ENCODE measurements at places on chromosomes 5 and 9. TPM values are rescaled to one million over a fixed set of nuclear protein-coding genes. Genes with fewer than 3 reads are reported as not detected.

The ADAMTSL1 gene
- 115 TPM for total RNA-seq

The SARDH gene
- total RNA-seq = 7.4 TPM

The GABBR2 gene
- 0.13 TPM for total RNA-seq

The NNT gene
- total RNA-seq = 114 TPM

The DIPK1B gene
- total RNA-seq = 1.4 TPM

The SLC9A3 gene
- total RNA-seq = 0.68 TPM

The CRHBP gene
- total RNA-seq = 0.13 TPM

The SUB1 gene
- 171 TPM for total RNA-seq

The FOXD4L4 gene
- total RNA-seq = 0.26 TPM

The EGR1 gene
- total RNA-seq = 16.2 TPM

The RAD1 gene
- 23.6 TPM for total RNA-seq

The CER1 gene
- total RNA-seq = not detected

The FYB1 gene
- total RNA-seq = 0.26 TPM

The CHSY3 gene
- 13.2 TPM for total RNA-seq

The TICAM2 gene
- 3.3 TPM for total RNA-seq

The NR6A1 gene
- under 0.01 TPM for total RNA-seq

The IL13 gene
- total RNA-seq = not detected

The RPS14 gene
- 2,788 TPM for total RNA-seq

The GFPT2 gene
- 1.1 TPM for total RNA-seq

The BSPRY gene
- total RNA-seq = not detected

The FREM1 gene
- total RNA-seq = 0.56 TPM

The FBP2 gene
- not detected for total RNA-seq

The DCAF12 gene
- 9.6 TPM for total RNA-seq

The SPATA31E1 gene
- total RNA-seq = not detected

The PTPN3 gene
- 12.7 TPM for total RNA-seq

The TMC1 gene
- total RNA-seq = 0.93 TPM

The C5orf34 gene
- 3.4 TPM for total RNA-seq

The ZNF879 gene
- total RNA-seq = 4.6 TPM

The TMEM267 gene
- 16.4 TPM for total RNA-seq

The MAMDC2 gene
- 2.6 TPM for total RNA-seq

The C5orf58 gene
- total RNA-seq = not detected

The NUDCD2 gene
- total RNA-seq = 7.1 TPM

Measured in aortic smooth muscle cell (primary cell).